GM23248 (cell line): ENCODE measurements at places on chromosomes 13 and 19.

GRCh38 chr13:20945952-20946383, 43.4 kb upstream of the XPO4 start:
- DNase-seq, result peak; percentile 35

- DNase-seq, result no peak
Measured at GRCh38 chr19:15196360-15197005, 4.3 kb downstream of the NOTCH3 start.

DNA sequence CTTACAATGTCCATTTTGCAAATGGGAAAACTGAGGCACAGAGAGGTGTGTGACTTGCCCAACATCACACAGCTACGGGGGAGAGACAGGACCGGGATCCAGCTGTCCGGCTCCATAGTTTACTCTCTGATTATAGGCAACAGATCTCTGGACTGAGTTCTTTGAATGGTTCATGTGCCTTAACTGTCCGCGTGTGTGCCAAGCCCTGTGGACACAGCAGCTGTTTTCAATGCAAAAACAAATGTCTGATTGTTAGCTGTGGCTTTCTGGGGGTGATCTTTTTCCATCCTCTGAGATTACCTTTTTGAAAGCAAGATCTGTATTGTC, 94.1 kb downstream of the KL start:
- no peak for DNase-seq

- DNase-seq, result peak; percentile 97
Measured at GRCh38 chr19:9914315-9915207, 21.8 kb downstream of the OLFM2 start.

DNA sequence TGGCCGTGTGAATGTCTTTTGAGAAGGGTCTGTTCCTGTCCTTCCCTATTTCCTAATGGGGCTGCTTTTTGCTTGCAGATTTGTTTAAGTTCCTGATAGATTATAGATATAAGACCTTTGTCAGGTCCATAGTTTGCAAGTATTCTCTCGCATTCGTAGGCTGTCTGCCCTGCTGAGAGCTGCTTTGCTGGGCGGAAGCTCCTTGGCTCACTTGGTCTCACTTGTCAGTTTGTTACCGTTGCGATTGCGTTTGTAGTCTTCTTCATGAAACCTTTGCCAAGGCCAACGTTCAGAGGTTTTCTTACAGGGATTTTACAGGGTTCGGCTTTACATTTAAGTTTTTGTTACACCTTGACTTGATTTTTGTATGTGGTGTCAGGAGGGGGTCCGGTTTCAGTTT, 44.0 kb upstream of the TFDP1 start:
- no peak for DNase-seq

DNA sequence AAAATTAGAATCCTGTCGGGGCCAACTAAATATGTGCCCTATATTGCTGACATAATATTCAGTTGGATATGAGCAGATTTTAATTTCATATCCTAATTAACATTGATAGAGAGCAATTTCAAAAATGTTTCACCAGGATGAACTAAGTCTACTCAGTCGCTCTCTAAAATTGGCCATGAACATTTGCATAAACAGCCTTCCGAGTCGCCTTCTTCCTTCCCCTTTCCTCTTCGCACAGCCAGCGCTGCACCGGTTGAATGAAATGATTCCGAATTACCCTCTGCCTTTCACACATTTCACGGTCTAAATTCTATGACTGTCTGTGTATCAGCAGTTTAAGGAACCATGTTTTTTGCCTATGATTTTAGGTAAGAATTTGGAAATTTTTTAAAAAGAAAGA, 413.7 kb downstream of the LIG4 start:
- DNase-seq, result no peak

DNA sequence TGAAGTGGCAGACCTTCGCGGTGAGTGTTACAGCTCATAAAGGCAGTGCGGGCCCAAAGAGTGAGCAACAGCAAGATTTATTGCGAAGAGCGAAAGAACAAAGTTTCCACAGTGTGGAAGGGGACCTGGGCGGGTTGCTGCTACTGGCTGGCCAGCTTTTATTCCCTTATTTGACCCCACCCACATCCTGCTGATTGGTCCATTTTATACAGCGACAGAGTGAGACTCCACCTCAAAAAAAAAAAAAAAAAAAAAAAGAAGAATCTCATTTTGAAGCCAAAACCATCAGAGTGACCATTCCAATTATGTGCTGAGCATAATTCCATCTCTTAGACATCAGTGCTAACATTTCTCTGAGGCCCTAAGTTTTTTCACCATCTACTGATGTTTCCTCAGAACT, 1.9 kb upstream of the ZNF552 start:
- no peak for DNase-seq

GRCh38 chr19:43681821-43682220, 11.9 kb upstream of the PLAUR start:
- no peak for DNase-seq

GRCh38 chr13:73088332-73088935, 29.6 kb downstream of the KLF5 start:
- DNase-seq, result no peak

- peak; percentile 72 for DNase-seq
Measured at GRCh38 chr13:44331912-44332851, 41.4 kb upstream of the SERP2 start.

DNA sequence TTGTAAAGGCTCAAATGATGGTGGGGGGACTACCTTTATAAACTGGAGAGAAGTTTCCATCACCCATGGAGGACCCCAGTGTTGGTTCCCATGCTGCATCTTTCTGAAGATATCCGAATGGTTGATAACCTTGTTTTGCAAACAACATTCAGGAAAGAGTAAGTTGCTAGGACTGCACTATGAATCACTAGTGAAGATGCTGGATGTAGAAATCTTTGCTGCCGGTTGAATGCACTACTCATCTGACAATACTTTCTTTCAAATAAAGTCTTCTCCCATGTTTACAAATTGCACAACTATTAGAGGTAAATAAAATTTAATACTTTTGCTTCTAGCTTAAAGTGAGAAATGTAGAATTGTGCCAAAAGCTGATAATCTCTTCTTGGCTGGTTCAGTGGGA, 198.4 kb upstream of the SLITRK6 start:
- no peak for DNase-seq

DNA sequence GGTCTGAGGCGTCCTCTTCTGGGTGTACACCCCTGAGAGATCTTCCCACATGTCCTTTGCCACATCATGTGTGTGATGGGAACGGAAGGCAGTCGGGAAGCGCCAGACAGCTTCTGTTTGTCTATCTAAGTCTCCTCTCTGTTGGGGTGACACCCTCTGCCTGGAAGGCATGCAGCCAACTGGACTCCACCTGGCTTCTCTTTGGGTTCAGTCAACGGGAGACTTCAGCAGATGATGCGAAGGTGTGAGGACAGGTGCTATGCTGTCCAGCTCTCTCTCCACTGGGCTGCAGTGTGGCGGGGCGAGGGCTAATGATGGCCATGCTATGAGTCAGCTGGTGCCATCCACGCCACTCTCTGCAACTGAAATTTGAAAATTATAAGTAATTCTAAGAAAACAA, 14.3 kb upstream of the SBK3 start:
- no peak for DNase-seq

- DNase-seq, result no peak
Measured at GRCh38 chr19:34577056-34577455, 95.5 kb downstream of the WTIP start.

DNA sequence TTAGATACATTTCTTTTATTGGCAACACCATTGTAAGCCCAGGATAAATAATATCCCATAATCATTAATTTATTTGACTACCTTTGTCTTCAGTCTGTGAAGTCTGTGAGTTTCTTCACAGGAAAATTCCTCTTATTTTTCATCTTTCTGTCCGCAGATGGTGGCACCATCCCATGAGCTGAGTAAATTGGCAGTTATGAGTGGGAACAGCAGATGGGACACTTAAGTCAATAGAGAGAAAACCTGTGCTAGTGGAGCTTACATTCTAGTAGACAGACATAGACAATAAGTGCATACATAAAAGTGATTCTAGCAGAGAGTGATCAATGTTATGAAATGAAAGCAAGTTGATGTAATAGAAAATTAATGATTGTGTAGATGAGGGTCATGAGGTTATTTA, 638.2 kb upstream of the MIR17HG start:
- no peak for DNase-seq

DNA sequence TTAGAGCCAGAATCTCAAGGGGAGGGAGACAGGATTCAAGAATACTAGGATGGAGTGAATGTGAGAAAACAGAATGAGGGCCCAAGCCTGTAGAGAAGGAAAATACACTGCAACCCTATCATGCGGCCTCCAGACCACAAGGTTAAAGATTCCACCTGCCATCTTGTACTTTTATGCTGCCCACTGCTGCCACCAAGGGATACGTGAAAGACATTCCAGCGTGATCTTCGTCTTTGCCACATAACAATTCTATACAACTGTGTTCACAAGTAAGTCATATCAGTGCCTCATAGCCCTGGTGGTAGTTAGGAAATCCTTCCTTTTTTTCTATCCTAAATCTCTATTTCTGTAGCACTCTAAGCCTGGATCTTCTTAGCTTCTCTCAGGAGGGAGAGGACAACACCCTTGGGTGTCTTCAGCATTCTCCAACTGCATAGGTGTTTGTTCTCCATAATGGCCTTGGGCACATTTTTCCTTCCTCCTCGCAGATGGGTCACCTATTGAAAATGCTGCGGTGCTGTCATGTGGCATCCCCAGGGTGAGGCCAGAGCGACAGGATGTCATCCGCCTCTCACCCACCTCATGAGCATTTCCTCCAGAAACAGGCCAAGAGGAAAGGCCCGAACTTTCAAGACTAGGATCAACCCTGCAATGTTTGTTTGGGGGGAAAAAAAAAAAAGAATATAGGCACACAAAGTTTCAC, 13.6 kb downstream of the TPT1 start:
- no peak for DNase-seq

GRCh38 chr19:4606921-4607678, 32.2 kb upstream of the TNFAIP8L1 start:
- DNase-seq, result peak; percentile 21

DNA sequence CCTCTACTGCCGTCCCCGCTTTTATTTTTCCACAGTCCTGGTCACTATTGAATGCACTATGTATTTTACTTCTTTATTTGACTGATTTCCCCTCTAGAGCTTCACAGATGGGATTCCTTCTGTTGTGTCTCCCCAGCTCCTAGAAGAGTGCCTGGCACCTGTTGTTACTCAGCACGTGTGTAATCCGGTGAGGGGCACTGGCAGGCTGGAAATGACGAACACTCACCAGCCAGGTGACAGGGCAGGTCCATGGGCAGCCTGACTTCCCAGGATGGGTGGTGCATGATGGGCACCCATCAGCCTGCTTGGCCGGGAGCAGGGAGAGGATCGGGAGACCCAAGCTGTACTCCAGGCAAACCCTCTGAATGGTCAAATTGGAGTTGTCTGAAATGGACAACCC, 67.2 kb downstream of the CEBPG start:
- DNase-seq, result no peak
